ENCODE measurements at places on chromosomes 2 and 18.

DNA sequence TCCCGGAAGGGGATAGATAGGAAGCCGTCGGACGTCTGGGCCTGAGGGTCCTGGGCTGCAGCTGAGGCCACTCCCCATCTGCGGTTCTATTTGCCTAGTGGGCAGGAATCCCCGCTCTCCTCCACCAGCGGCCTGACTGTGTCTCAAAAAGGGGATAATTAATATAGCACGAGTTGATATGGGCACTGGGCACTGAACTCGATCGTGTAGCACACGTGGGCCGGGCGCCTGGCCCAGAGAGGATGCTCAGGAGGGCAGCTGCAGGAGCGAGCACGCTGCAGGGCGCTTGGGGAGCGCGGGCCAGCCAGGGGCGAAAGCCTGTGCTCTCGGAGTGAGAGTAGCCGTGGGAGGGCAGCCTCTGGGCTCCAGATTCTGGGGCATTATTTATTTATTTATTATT lies 8.8 kb upstream of the GBX2 start:
- no peak for DNase-seq

DNA sequence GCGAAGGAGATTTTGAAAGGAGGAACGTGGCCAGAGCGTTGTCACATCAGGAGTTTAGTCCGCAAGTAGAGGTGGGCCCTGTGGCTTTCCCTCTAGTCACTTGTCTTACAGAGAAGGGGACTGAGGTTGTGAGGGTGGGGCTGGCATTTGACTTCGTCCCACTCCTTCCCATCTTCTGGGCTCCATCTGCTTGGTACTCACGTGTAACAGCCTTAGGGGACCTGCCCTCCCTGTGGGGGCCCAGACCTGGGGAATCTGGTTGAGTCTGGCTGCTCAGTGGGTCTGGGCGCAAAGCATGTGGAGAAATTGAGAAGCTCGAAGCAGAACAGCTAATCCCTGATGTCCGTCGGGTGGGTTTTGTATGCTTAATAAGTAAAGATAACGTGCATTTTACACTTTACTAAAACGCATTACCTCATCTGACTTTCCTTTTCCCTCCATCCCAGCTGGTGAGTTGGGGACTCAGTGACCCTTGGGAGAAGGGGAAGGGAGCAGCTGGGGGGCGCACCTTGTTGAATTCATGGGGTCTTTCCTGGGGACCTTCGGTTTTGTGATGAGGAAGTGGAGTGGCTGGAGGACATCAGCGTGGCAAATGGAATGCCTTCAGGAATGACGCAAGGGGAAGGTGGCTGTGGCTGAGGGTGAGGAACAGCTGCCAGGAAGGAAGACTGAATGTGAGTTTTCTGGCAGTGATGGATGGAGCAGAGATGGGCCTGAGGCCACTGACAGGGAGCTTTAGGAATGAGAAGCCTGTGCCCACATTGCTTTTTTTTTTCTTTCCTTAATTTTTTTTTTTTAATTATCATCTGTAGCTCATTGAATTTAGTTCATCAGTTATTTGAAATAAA lies 44.8 kb downstream of the ASAP2 start:
- DNase-seq = no peak

GRCh38 chr2:138476940-138477339 lies 24.6 kb upstream of the SPOPL start:
- DNase-seq = peak; percentile 28

DNA sequence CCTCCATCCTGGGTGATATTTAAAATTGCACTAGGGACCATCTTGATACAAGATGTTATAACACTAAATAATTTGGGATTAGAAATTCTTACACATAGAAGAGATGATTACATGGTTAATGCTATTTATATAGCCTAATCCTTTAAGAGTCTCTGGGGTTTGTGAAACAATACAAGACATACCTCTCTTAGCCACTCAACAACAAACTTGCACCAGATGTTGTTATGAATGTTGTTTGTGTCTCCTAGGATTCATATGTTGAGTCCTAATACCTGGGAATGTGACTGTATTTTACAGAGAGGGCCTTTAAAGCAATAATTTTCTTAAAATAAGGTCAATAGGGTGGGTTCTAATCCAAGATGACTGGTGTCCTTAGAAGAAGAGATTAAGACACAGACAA lies 678.3 kb downstream of the NYAP2 start:
- no peak for DNase-seq

- DNase-seq = peak; percentile 81
Measured at GRCh38 chr2:232292395-232293154, 86.0 kb upstream of the ALPP start.

DNA sequence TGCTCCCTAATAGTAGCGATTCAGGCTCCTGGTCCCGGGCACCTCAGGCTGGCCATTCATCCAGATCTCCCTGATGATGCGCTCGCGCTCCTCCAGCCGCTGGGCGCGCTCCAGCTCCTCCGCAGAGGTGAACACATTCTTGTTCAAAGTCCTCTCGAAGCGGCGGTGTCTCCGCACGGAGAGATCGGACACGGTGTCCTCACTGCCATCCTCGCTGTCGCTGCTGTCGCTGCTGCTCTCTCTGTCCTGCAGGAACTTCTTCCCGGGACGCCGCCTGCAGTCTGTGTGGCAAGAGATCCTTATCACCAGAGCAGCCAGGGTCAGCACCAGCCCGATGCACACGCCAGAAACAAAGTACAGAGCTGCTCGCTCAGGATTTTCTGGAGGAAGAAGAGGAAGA lies 67.5 kb downstream of the EVA1A start:
- DNase-seq = no peak

DNA sequence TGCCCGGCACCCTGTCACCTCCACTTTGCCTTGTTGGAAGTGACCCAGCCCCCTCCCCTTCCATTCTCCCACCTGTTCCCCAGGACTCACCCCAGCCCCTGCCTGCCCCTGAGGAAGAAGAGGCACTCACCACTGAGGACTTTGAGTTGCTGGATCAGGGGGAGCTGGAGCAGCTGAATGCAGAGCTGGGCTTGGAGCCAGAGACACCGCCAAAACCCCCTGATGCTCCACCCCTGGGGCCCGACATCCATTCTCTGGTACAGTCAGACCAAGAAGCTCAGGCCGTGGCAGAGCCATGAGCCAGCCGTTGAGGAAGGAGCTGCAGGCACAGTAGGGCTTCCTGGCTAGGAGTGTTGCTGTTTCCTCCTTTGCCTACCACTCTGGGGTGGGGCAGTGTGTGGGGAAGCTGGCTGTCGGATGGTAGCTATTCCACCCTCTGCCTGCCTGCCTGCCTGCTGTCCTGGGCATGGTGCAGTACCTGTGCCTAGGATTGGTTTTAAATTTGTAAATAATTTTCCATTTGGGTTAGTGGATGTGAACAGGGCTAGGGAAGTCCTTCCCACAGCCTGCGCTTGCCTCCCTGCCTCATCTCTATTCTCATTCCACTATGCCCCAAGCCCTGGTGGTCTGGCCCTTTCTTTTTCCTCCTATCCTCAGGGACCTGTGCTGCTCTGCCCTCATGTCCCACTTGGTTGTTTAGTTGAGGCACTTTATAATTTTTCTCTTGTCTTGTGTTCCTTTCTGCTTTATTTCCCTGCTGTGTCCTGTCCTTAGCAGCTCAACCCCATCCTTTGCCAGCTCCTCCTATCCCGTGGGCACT lies 4.5 kb downstream of the RETREG2 start:
- DNase-seq = peak; percentile 41

GRCh38 chr18:78376046-78376445 lies 603.6 kb upstream of the SALL3 start:
- DNase-seq = no peak

DNA sequence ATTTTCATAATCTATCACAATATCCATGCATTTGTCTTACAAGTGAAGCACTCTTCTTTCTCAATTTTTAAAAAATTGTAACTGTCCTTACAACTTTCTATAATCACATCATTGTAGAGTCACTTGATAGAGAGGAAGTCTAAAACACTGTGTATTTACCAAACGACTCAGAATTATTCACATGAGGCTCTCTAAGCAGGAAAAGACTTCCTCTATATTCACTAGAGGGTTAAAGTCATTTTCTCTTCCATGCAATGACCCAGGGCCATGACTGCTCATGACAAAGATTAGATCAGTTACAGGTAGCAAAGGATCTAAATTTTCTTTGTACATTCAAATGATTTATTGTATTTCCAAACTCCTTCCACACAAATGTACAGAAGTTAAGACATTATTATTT lies 9.0 kb upstream of the SLC1A4 start:
- no peak for DNase-seq

DNA sequence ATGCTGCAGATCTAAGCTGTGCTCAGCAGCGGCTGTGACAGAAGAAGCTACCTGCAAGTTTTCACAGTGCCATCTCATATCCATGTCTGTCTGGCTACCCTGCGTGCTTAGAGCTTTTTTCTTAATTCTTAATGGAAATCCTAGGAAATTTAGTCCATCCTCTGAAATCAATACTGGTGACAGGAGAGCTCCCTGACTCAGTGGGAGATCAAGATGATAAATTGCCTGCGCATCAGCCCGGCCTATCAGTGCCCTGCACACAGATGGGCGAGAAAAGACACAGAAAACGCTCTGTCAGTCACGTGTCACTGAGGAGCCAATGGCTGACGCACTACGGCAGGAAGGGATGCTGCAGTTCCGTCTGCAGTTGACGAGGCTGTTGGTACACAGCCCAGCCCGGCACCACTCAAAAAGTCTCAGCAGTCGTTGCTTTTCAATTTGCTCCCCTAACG lies 819.6 kb upstream of the FSHR start:
- peak; percentile 78 for DNase-seq

Measured in hematopoietic multipotent progenitor cell treated with erythropoietin and hydrocortisone succinate and interleukin-3 and kit ligand, for 4 days (in vitro differentiated cells).